ENCODE measurements at places on chromosomes 5 and 9.

DNA sequence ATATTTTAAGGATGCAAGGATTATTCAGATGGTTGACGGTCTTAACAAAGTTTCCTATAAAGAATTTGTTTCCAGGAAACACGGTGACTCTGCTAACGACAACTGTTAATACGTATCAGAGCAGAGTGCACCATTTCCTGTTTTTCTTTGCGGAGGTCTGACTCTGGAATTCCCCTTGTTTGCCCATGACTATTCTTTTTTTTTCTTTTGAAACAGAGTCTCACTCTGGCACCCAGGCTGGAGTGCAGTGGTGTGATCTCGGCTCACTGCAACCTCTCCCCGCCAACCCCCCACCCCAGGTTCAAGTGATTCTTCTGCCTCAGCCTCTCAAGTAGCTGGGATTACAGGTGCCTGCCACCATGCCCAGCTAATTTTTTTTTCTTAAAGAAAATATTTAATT, 115.9 kb downstream of the CDC42SE2 start:
- peak; percentile 71 for DNase-seq

- no peak for DNase-seq
Observed at GRCh38 chr5:171578049-171578828, 158.8 kb downstream of the FGF18 start.

DNA sequence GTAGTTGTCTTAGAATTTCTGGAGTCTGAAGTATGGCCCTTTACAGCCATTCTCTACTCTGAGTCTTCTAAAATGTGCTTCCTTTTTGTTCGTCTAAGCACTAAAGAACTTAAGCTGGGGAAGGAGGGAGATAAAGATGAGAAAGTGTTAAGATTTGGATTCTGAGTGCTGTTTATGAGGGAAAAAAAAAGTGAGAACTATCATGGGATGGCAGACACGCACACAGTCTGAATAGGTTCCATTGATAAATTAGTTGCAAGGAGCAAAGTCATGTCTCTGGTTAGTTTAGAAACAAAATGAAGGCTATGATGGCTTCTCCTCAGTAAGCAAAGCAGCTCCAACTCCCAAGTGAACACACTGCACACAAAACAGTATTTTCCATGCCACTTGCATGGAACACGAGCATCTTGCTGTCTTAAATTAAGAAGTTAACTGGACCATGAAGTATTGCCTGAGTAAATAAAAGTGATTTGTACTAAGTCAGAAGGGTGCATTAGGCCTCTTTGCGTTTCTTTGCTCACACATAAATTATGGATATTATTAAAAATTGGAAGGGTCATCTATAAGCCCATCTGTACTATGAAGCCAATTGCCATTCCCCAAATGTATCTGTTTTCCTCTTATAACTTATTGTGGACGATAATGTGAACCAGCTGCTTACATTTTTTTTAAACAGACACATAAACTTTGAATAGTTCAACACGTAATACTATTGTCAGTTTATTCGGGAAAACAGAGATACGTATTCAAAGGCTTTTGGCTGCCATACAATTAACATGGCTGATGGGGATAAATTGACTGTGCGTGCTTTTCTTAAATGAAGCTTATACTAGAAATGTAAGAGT, 199.3 kb downstream of the SGCD start:
- no peak for DNase-seq

DNA sequence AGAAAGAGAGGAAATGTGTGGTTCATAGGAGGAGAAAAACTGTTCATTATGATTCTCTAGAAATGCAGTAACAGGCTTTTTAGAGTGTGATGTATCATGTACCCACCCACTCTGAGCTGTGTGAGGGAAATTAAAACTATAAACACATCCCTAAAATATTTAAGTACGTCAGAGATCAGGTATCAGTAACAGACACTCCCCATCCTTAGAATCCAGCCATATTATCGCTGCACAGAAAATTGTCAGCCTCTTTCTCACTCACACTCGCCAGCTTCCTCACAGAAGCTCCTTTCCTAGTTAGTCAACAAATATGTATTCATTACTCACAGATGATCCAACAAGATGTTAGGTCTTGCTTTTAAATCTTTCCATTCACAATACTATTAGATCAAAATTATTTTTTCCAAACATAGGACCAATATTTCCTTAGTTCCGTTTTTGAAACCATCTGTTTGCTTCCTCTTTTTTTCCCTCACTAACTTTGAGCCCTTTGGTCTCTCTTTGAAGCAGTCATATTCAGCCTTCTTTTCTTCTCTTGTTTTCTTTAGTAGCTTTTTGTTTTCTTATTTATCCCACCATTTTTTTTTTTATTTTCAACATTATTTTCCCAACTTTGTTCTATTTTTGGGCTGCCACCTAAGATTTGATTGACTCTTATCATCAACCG, 13.6 kb upstream of the MAST4 start:
- DNase-seq: no peak

GRCh38 chr9:15229409-15229808, 77.6 kb downstream of the TTC39B start:
- DNase-seq: no peak

DNA sequence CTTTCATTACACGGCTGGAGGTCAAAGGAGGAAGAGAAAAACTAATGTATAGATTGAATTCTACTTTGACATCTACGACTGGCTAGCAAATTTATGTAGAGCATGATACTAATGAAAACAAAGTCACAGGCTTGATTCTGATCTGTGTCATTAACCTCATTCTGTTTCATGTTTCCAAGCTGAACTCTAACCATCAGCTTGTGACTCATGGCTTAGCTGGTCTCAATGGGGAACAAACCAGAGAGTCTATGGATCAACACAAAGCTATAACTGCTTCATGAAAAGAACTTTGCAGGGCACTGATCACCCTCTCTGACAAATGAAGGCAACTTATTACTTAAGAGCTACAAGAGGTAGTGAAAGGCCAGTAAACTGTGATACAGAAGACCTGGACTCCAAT, 23.6 kb upstream of the PDE4D start:
- no peak for DNase-seq
